HepG2 (cell line): ENCODE measurements at places on chromosomes 4 and X.

DNA sequence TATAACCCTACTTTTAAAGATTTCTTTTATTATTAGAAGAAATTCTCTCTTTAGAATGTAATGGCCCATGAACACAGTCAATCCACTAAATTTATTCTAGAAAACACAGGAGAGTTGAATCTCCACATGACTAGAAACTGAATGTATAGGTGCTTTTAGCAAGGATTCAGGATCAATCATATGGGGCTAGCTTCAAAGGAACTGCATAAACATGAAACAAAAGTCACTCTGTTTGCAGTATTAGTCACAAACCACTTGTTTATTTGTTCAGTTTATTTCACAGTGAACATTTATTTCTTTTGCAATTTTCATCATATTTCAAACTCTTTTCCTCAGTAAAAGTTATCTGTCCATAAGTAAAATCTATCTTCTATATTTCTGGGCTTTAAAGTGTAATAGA is 1604.6 kb downstream of the PCDH18 start:
- DNase-seq: peak; percentile 9

DNA sequence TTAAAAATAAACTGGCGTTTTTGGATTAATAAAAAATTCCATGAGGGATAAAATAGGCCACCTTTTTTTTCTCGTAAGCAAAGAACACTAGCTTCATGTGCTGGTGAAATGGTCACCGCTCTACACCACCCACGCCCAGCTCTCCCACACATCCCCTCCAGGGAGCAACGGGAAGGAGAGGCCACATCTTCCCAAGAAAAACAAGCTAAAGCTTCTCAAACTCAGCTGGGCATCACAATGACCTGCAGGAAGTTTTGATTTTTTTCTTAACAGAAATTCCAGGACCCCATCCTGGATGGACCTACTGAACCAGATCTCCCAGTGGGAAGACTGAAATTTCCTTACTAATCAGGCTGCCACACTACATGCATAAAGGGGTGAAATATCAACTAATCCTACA is 9.8 kb downstream of the TSPAN5 start:
- DNase-seq: no peak

- DNase-seq: no peak
Observed at GRCh38 chrX:115912372-115912897, 258.1 kb upstream of the AGTR2 start.

DNA sequence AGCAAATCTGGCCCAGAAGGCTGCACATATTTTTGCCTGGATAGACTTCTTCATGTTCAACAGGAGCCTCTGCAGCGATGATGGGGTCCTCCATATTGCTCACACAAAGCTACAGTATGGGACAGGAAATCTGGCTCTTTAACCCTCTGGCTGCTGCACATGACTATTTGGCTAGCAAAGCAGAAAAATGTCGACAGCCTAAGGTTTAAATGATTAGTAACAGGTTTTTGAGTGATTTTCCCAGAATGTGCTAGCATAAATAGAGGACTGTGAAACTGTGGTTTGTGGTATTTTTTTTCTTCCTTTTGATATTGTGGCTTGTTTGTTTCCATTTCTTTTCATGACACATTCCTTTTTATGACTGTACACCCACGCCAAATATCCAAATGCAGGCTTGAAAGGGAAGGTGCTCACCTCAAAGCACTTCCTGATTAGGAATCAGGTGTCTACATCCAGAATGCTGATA is 120.2 kb upstream of the GK2 start:
- DNase-seq: no peak

DNA sequence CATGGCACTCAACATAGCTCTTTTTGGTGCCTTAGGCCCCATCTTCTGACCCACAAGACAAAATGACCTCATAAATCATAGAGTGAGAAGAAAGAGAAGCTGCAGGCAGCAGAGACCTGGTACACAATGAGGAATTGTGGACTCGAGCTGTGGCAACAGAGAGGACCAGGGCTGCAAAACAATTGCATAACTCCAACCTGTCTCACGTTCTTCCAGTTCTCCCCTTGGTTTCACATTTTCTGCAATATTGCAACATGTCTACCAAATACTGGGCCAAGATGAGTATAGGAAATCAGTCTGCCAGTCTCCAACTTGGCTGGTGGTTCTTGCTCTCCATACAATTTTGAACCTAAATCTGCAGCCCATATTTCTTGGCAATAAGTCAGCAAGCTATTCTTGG is 105.3 kb downstream of the KDR start:
- no peak for DNase-seq
